ENCODE measurements at places on chromosomes 11 and 22.
A peak's percentile ranks its signal among the peaks of the same experiment; 100 is the strongest.

- DNase-seq: no peak
Observed at GRCh38 chr11:62439785-62440602, 21.2 kb downstream of the SCGB1A1 start.

DNA sequence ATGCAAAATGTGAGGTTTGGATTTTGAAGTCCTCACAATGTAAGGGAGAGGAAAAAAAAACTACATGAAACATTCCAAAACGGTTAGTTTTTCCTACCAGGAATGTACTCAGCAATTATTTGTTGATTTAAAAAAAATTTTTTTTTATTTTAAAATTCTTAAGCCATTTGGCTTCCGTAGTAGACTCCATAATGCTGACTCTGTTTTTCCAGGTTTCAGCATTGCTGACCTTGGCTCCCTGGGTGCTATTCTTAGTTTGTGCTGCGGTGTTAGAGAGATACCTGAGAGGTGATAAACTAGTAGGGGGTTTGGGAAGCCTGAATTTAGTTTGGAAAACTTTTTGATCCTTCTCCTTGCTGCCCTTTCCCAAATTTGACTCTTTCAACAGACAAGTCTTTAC is 10.6 kb downstream of the STT3A start:
- DNase-seq: no peak

DNA sequence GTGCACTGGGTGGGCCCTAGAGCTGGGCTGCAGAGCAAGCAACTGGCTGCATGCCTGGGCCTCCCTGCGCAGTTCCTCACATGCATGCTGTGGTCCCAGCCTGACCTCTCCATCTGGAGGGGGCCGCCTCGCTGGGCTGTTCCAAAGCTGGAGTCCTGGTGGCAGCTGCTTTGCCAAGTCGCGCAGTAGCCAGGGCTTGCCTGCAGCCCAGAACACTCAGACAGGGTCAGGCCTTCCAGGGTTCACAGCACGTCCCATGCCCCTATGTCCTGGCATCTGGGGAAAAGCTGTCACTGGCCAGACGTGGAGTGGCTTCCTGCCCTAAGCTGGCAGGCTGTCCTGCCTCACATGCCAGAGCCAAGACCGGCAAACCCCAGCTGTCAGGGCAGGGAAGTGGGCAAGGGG is 16.5 kb upstream of the CDC42EP2 start:
- DNase-seq: no peak

GRCh38 chr11:75558939-75559843 is 2.9 kb upstream of the SERPINH1 start:
- DNase-seq: no peak

GRCh38 chr11:66268952-66269905 is 790 bp downstream of the RAB1B start:
- DNase-seq: no peak

GRCh38 chr22:36303874-36304273 is 50.9 kb downstream of the APOL1 start:
- DNase-seq: no peak

DNA sequence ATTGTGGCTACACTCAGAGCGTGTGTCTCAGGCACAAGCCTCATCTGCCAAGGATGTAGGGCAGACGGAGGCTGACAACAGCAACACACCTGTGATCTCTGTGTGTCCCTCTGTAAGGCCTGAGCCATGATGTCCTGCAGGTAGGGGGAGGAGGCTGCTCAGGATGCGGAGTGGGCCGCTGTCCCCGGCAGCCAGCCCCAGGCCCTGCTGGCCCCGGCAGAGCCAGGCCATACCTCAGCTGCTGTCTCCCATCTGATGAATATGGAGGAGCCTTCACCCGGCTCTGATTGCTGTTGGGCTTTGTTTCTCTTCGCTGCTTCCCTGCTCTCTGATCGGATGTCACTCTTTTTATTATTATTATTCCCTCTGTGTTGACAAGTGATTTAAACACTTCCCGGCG is 83.6 kb upstream of the NCAM1 start:
- no peak for DNase-seq

GRCh38 chr22:39176714-39177455 is 24.4 kb upstream of the CBX7 start:
- DNase-seq: no peak

GRCh38 chr11:85951428-85952107 is 96.4 kb downstream of the CCDC83 start:
- no peak for DNase-seq

DNA sequence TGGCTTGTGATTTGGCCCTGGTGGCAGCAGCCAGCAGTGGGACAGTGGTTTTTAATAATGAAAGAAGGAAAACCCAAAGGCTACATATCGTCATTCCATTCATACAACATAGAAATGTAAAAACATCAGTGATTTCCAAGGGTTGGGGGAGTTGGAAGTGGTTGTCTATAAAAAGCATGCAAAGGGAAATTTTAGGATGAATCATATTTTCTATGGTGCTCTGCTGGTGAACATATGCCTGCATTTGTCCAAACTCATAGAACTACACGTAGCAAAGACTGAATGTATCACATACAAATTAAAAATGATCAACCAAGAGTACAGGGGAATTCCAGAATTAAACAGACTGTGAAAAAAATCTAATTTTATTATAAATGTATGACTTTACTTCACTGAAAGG is 11.1 kb downstream of the OR5B3 start:
- DNase-seq: no peak

GRCh38 chr11:88680806-88681205 is 343.3 kb upstream of the CTSC start:
- DNase-seq: no peak

- DNase-seq: no peak
Observed at GRCh38 chr11:65440831-65441499, 18.4 kb downstream of the NEAT1 start.

DNA sequence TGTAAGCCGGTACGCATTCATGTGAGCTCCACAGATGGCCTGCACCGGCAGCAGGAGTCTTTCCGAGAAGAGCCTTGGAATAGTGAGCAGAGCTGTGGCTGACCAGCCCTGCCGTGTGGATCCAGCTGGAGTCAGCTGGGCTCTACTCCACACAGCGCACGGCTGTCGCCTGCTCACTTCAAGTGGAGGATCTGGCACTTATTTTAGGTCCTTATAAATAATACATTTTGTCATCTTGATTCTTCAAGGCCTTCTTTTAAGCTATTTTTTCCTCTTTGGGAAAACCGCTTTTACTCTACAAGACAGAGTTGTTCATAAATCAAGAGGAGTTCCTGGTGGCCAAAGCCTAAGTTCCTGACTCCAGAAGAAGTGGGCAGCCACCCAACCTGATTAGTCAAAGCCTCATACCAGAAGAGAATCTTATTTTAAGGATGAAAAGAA is 93.8 kb downstream of the KCNC1 start:
- no peak for DNase-seq

DNA sequence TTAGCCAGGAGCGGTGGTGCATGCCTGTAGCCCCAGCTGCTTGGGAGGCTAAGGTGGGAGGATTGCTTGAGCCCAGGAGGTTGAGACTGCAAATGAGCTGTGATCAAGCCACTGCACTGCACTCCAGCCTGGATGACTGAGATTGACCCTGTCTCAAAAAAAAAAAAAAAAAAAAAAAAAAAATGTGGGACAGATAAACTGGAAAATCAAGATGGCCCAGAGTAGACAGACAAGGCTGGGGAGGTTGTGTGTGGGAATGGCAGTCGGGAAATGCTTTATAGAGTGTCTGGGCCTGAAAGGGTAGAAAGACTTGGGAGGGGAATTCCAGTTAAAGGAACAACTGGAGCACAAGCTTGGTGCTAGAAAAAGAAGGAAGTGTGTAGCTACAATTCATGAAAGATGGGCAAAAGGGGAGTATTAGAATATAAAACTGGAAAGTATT is 18.2 kb upstream of the WDR74 start:
- no peak for DNase-seq

GRCh38 chr11:77109236-77110019 is 6.8 kb downstream of the OMP start:
- no peak for DNase-seq

DNA sequence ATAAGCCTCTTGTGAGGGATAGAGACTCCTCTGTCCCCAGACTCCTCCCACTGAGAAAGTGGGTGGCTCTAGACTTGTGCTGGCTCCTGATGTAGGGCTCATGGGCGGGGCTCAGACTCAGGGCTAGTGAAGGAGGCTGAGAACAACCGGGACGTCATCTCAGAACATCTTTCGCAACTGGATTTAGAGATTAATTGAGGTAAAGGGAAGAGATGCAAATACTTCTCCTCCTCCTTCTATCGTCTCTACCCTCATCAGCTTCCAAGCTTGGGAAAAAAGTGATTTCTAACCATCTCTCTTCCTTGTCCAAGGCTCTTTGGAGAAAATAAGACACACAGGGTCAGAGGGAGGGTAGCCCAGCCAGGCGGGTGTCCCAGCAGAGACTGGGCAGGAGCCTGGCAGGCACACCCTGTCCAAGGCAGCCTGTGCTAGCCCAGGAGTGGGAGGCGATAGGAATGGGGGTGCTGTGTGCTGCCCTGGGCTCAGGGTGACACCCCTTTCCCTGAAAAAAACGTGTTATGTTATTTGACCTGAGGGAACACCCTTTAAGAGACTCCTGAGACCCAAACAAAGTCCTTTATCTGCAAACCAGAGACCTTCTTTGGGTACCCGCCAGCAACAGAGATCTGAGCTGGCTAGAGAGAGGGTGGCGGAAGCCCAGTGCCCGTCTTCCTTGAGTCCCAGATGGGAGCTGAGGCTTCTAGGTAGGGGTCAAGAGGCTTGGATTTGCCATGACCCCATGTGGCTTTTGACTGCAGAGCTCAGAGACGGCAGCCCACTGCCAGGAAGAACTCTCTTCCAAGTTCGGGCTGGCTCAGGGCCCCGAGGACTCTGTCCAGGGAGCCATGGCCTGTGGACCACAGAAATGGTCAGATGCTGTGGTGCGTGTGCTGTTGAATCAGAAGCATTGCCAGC is 160.9 kb downstream of the ADAMTS15 start:
- DNase-seq: no peak

DNA sequence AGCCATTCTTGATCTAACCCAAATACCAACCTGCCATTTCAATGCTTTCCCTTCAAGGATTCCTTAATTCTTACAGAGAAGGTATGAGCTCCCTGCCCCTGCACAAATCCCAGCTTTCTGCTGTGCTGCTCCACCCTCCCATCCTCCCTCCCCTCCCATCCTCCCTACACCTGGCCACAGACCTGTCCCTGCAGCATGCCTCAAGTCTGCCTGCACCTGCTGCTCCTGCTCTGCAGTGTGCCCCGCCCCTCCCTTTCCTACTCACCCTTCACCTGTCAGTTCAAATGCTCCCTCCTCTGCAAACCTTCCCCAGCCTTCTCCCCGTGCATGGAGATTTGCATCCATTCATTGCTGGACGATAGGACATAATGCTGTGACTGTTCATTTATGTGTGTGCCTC is 139.9 kb upstream of the NARS2 start:
- peak; percentile 87 for DNase-seq
